ENCODE measurements at places on chromosomes 4 and X.

GRCh38 chrX:32530802-32531403 lies 680.4 kb downstream of the DMD start:
- DNase-seq, result no peak
- no peaks in the 10 kb centered on the region for H3K27me3 ChIP-seq
- no peak overlapping the region for H3K27ac ChIP-seq
- no peaks in the 10 kb centered on the region for H3K4me1 ChIP-seq
- no peaks in the 10 kb centered on the region for H3K36me3 ChIP-seq

GRCh38 chrX:95505721-95506120 lies 1178.9 kb upstream of the DIAPH2 start:
- no peaks in the 10 kb centered on the region for H3K36me3 ChIP-seq
- no peaks in the 10 kb centered on the region for H3K27me3 ChIP-seq
- no peak overlapping the region for H3K27ac ChIP-seq
- no peak for DNase-seq
- no peaks in the 10 kb centered on the region for H3K4me1 ChIP-seq

DNA sequence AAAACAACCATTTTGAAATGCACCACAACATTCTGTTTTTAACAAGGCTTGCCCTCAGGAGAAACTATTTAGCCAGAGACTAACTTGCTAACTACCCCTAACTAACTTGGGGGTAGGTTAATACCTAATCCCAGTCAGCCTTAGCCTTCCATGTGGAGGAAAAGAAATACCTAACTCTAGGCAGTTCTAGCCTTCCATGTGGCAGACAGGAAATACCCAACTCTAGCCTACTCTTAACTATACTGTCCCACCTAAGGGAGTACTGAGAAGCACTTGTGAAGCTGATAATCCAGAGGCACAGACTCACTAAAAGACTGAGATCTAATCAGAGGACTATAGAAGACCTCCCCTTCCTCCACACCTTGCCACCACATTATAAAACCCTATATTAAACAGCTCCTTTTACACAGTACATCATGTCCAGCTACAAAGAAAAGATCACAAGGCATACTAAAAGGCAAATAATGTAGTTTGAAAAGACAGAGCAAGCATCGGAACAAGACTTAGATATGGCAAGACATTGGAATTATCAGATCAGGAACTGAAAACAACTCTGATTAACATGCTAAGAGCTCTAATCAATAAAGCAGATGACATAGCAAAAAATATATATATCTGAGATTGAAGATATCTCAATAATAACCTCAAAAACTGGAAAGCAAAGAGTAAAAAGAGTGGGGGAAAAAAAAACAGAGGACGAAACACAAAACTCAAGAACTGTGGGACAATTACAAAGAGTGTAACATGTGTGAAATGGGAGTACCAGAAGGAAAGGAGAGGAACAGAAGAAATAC lies 52.2 kb downstream of the FRYL start:
- H3K27me3 ChIP-seq, result no peaks in the 10 kb centered on the region
- peak overlapping the region; percentile 52 for H3K4me3 ChIP-seq
- H3K36me3 ChIP-seq, result no peaks in the 10 kb centered on the region

DNA sequence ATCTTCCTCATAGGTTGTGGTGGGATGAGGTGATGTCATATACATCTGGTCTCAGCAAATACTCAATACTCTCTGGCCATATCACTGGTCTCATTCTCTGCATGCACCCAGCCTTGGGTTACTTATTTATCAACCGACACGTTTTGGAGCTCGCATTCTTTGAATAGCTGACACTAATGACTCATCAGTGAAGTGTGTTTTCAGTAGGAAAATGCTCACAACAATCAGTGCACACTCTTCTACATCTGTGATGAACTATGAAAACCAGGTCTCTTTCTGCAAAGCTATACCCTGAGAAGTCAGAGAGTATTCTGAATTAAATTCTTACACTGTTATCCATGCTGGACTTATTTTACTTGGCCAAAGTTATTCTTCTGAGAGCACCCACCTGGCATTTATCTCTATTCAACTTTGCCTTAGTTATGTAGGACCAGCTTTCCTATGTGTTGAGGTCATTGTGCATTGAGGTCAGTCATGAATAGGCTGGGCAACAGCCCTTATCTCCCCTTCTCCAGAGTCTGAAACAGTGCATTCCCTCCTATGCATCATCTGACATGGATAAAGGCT lies 58.7 kb upstream of the DHX15 start:
- H3K27me3 ChIP-seq, result peaks cover 2% of the 10 kb centered on the region
- no peak overlapping the region for H3K27ac ChIP-seq
- H3K36me3 ChIP-seq, result no peaks in the 10 kb centered on the region

DNA sequence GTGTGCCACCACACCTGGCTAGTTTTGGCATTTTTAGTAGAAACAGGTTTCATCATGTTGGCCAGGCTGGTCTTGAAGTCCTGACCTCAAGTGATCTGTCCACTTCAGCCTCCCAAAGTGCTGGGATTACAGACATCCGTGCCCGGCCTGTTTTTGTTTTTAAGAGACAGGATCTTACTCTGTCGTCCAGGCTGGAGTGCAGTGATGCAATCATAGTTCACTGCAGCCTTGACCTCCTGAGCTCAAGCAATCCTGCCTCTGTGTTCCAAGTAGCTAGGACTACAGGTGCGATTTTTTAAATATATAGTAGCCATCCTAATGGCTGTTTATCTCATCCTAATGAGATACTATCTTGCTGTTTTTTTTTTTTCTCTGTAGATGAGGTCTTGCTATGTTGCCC lies 47.6 kb downstream of the RNF212 start:
- no peak overlapping the region for H3K4me3 ChIP-seq
- peaks cover 11% of the 10 kb centered on the region for H3K27me3 ChIP-seq
- H3K27ac ChIP-seq, result no peak overlapping the region
- H3K36me3 ChIP-seq, result no peaks in the 10 kb centered on the region
- no peak for DNase-seq
- no peaks in the 10 kb centered on the region for H3K4me1 ChIP-seq

DNA sequence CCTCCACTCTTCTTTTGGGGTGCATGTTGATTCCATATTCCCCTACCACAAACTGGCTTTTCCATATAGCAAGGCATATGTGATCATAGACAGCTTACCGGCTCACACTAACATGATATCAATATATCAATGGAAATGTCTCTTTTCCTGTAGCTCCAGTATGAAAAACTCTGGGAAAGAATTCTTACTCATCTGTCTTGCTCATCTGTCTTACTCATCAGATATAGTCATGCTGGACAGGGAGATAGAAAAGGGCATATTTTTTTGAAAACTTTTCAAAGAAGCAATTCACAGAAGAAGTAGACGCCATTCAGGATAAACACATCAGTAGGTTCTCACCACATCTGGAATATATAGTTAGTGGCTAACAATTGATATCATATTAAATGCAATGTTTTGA lies 794.7 kb downstream of the RAB28 start:
- DNase-seq, result no peak
- H3K4me3 ChIP-seq, result no peak overlapping the region
- H3K27ac ChIP-seq, result no peak overlapping the region
- H3K27me3 ChIP-seq, result no peaks in the 10 kb centered on the region

DNA sequence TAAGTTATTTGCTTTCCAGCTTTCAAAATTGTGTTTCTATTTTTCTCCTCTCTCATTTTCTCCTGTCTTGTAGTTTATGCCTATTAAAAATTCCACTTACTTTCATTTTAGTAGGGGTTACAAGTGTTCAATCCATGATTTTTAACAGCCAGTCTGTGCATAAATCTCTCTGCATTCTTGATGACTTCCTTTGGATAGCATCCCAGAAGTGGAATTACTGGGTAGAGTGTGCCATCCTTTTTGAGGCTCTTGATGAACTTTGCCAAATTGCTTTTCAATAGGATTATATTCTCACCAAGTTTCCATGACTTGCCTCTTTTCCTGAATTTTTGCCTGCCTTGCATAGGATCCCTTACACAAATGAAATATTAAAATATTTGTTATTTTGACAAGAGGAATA lies 58.5 kb downstream of the DIPK2B start:
- H3K36me3 ChIP-seq, result no peaks in the 10 kb centered on the region
- H3K27ac ChIP-seq, result no peak overlapping the region
- no peaks in the 10 kb centered on the region for H3K4me1 ChIP-seq
- no peaks in the 10 kb centered on the region for H3K27me3 ChIP-seq
- H3K4me3 ChIP-seq, result no peak overlapping the region

GRCh38 chr4:62135565-62136156 lies 935.5 kb downstream of the ADGRL3 start:
- H3K4me3 ChIP-seq, result no peak overlapping the region
- no peaks in the 10 kb centered on the region for H3K27me3 ChIP-seq
- H3K27ac ChIP-seq, result no peak overlapping the region
- no peaks in the 10 kb centered on the region for H3K4me1 ChIP-seq

DNA sequence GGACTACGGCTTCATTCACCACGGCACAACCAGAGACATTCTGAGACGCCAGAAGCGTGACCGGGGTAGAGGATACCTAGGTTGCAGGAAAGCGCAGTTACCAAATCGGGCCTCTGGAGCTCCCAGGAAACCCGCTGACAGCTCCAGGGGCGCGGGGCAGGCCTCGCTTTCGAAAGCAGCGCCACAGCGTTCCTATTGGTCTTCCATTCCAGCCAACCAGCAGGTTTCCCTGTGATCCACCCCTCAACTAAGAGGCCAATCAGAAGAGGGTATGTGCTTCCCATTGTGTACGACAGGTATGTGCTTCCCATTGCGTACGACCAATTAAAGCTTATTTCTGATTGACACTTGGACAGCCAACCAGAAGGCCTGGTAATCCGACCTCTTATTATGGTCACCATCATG lies 14.9 kb downstream of the SNX12 start:
- H3K27me3 ChIP-seq, result no peaks in the 10 kb centered on the region
- no peak overlapping the region for H3K4me3 ChIP-seq
- H3K4me1 ChIP-seq, result peaks cover 17% of the 10 kb centered on the region
- DNase-seq, result no peak
- no peaks in the 10 kb centered on the region for H3K36me3 ChIP-seq
- no peak overlapping the region for H3K27ac ChIP-seq

- H3K36me3 ChIP-seq, result no peaks in the 10 kb centered on the region
- H3K27me3 ChIP-seq, result no peaks in the 10 kb centered on the region
- no peak for DNase-seq
Observed at GRCh38 chr4:13701937-13702446, 74.5 kb upstream of the BOD1L1 start.

DNA sequence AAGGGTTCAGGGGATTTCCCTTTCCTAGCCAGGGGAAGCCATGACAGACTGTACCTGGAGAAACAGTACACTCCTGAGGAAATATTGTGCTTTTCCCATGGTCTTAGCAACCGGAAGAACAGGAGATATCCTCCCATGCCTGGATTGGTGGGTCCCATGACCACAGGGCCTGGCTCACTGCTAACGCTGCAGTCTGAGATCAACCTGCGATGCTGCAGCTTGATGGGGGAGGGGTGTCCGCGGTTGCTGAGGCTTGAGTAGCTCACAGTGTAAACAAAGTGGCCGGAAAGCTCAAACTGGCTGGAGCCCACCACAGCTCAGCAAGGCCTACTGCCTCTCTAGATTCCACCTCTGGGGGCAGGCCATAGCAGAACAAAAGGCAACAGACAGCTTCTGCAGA lies 819.5 kb downstream of the TECRL start:
- DNase-seq, result no peak
- H3K4me3 ChIP-seq, result no peak overlapping the region
- no peaks in the 10 kb centered on the region for H3K4me1 ChIP-seq
- H3K36me3 ChIP-seq, result no peaks in the 10 kb centered on the region
- no peak overlapping the region for H3K27ac ChIP-seq

GRCh38 chr4:52648836-52649235 lies 10.3 kb downstream of the USP46 start:
- H3K4me1 ChIP-seq, result no peaks in the 10 kb centered on the region
- no peak overlapping the region for H3K27ac ChIP-seq
- H3K36me3 ChIP-seq, result no peaks in the 10 kb centered on the region

DNA sequence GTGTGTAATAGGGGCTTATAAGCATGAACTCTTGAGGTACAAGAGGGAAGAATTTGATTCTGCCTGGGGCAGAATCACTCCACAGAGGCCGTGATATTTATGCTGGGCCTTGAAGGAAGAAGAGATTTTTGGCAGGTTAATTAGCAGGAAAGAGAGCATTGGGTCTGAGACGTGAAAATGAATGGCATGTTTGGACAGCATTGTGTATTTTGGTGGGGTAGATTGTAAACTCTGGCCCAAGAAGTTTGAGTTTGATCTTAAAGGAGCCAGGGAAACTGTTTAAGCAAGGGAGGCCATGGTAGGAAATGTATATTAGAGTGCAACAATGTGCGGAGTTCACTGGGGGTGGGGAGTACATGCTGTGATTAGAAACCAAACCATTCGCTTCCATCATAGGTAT lies 62.4 kb downstream of the NPNT start:
- no peaks in the 10 kb centered on the region for H3K4me1 ChIP-seq
- no peaks in the 10 kb centered on the region for H3K27me3 ChIP-seq
- H3K4me3 ChIP-seq, result no peak overlapping the region
- DNase-seq, result no peak

All from CD4-positive, CD25-positive, alpha-beta regulatory T cell (primary cell).